ENCODE measurements at places on chromosomes 4 and X.

DNA sequence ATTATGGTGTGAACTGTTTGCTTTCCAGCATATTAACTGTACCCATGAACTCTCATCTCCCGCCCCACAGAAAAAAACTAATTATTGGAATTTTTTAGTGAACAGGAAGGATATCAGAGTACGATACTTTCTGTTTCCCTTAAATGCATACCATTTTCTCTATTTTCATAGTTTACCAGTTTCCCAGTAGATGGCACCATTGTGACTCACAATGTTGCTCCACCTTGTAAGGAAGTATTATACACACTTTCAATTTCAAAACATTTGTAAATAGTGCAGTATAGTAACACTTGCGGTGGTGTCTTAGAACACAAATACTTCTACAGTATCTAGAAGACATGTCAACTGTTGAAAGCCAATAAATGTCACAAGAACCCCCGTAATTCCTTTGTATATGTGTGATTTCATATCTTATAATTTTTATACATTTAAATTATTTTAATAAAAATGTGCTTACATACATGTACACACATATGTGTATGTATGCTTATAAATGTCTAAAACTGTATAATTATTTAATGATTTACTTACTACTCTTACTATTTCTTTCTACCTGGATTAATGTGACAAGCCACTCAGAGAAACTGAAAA, 167.3 kb downstream of the SLIT2 start:
- DNase-seq: peak; percentile 89

DNA sequence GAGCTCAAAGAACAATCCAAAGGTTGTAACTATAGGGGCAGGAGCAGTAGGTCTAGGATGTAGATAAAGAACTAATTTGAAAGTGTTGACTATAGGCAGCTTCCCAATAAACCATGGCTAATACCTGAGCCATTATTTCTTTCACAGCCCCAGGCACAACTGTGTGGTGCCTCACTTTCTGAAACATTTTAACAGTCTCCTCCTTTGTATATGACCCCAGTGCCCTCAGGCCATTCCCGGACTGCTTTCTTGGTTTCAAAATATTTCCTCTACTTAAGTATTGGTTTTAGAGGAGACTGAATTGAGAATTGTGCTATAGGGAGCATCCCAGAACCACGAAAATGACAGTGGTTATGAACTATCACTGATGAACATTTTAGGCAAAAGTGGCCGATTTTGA, 728.7 kb downstream of the IL1RAPL1 start:
- DNase-seq: no peak

DNA sequence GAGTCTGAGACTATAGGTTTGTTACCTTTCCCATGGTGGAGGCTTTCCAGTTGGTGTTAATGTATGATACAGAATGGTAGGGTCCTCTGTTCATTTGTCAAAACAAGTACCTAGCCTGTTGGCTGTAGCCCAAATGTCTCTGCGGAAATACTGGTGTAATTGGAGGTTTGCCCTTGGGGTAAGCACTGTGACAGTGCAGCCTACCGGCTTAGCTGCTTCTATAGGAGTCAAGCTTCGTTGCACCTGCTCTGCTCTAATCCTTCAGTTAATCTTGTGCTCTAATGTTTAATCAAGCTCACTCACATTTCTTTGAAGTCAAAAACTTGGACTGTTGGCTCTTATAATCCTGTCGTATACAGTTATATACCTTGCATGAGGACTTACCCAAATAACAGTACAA, 203.4 kb downstream of the CCNG2 start:
- no peak for DNase-seq

- DNase-seq: no peak
These were observed 907 bp downstream of the LHFPL1 start for GRCh38 chrX:112678831-112679230.

DNA sequence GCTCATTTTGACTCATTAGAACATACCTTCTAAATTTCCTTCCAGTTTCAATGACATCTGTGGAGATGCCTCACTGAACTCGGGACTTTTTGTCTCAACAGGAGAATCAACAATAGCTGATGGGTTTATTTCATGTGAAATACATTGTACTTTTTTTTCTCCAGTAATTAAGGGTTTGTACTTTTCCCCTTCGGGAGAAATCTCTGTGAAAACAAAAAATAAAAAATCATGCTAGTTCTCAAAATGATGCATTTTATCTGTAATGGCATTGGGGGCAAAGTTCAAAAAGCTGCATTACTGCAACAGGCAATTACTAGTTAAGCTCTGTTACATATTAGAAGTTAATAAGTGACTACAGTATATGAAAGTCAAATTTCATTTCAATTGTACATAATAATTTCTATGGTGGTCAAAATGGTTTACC, 167.3 kb upstream of the SH3RF1 start:
- DNase-seq: no peak

DNA sequence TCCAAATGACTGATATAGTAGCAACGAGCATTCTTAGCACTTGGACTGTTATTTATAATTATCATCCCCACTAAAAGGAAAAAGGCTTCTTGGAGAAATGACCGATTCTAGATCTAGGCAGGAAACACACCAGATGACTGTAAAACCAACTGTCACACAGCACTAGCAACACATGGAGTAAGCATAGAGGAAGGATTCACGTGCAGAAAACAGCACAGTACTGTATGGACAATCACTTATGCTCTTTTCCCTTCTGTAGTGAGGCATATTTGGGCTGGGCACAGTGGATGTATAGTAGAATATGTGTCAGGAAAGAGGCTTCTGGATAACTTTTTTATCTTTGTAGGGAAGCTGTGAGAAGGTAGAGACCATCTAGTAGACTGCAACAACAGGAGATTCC, 6.0 kb upstream of the COPS4 start:
- no peak for DNase-seq

DNA sequence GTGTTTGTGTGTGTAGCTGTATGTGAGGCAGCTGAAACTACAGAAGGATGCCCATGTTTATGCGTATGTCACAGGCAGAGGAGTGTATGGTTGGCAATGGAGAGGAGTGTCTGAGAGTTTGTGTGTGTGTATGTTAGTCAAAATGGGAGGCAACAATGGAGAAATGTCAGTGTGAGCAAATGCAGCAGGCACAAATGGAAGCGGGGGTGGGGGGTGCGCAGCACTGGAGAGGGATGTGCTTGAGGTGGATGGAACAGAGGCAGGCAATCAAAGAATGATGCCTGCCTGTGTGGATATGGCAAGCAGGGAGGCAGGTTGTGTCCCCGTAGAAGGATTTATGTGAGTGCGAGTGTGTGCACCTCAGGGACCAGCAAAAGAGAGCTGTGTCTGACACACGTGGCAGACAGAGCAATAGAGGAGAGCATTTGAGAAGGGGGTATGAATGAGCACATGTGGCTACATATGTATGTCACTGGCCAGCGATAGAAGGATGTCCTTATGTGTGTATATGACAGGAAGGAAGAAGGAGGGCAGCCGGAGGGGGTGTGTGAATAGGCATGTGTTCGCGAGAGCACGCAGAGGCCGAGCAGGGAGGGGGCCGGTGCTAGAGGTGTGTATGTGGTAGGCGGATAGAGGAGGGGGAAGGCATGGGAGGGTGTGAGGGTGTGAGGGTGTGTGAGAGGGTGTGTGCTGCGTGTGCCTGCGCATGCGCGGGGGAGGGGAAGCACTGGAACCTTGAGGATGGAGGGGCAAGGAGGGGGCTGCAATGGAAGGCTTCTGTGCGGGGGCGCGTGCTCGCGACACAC, 1.1 kb downstream of the PJA1 start:
- DNase-seq: peak; percentile 20

DNA sequence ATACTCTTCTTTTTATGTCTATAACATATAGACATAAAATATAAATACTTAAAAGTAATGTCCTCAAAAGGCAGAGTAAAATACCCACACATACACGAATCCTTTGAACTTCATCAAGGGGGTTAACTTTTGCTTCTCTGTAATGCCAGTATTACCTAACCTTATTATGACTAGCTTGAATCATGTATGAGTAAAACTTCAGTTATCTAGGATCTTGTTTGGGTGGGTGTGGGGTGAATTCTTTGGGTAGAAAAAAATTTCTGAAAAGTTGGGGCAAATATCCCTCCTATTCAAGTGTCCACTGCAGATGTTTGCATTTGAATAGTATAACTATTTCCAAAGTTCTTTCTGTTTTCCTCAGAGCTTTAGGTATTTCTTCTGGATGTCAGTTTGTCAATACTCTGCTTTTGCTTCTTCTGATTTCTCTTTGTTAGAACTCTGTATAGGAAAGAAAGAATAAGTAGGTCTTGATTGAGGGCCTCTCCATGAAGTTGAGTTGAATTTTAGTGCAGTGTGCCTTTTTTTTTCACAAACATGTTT, 173.8 kb downstream of the ADGRL3 start:
- peak; percentile 68 for DNase-seq

GRCh38 chrX:48595929-48596328, 1.4 kb upstream of the WDR13 start:
- DNase-seq: no peak
